Activated CD4-positive, CD25-positive, alpha-beta regulatory T cell treated with anti-CD3 and anti-CD28 coated beads, Interleukin-2, amount 50 U/mL, for 24 hours (primary cell): ENCODE measurements at places on chromosomes 5 and 9.

- no peak for ATAC-seq
These were observed 1930.5 kb downstream of the EFNA5 start for GRCh38 chr5:105740242-105740641.

- ATAC-seq: no peak
These were observed 12.8 kb downstream of the MTREX start for GRCh38 chr5:55320571-55320970.

DNA sequence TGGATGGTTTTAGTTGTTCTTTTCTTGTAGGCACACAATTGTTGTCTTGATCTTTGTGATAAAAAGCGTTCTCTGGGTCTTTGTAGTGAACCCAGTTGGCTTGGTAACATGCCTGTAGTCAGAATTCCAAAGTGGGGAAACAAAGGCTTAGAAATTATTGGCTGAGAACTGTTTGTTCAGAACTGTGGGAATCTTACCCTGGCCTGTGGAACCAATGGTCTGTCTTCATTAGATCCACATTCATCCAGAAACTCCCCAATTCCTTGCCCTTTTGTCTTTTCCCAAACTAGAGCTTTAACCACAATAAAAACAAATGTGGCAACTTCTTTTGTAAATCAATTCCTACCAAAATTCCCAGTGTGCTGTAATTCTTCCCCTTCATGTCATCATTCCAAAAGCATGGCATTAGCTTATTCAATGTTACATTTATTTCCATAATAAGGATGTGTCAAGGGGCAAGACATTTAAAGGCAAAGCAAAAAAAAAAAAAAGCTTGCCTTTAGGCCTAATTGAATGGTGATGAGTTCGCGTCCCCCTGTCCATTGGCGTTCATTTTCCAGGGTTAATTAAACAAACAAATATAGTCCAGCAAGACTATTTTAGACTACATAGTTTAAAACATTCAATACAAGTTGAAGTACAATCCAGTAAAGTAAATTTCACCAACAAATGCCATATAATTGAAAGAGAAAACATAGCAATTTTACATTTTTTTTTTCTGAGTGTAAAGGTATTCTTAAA lies 249.8 kb upstream of the ZNF608 start:
- no peak for ATAC-seq

- ATAC-seq: no peak
These were observed 77.8 kb downstream of the RALGPS1 start for GRCh38 chr9:126992427-126992826.

DNA sequence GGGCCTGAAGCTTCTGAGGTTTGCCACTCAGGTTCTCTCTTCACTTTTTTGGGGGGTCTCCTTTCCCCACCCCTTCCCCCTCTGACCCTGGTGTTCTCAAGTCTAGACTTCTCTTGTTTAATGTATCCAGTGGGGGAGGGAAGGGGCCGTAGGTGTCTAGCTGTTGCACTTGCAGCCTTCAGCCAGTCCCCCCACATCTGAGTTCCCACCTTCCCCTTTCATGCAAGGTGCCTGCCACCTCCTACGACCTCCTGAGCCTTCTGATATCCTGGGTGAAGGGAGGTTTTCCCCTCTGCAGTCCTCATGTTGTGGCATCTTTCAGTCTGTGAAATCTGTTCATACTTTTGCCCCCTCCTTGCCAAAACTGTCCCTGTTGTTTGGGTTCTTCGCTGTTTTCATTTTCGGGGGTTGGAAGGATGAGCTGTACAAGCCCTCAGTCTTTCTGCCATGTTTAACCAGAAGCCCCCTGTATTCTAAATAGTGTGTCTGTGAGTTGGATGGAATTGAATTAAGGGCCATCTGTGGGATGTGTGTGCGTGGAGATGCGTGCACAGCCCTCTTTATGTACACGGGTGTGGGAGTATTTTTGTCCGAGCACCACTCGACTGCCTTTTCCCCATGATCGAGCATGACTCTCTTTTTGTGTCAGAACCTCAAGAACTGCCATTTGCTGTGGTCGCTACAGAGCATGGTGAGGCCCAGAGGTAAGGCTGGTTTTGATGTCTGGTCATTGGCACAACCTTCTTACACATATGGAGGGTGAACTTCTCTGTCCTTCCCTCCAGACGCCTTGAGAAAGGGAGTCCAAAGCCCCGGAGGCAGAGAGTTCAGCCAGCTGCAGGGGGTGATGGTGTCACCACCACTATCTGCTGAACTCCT lies 23.6 kb downstream of the PRRC2B start:
- peak; percentile 32 for ATAC-seq

DNA sequence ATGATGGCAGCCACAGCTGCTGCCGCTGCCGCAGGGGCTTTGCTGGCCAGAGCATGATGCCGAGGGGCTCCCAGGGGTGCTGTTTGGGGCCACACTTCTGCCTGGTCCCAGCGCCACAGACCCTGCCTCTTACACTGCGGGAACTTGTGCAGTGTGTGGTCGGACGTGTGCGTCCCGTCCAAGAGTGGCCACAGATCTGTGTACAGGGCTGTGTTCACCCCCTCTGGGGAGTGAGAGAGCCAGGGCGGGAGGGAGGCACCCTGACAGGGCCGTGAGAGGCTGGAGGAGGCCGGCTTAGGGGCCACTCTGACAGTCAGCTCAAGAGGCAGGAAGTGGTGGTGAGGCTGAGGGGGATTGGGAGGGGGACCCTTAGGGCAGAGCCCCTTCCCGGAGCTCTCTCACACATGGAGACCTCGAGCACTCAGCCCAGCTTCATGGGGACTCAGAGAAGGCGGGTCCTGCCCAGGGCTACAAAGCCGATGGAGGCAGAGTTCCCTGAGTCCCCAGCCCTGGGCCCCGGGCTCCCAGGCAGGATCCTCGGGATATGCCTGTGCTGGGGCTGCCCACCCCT lies 13.1 kb upstream of the CARD19 start:
- peak; percentile 27 for ATAC-seq

- no peak for ATAC-seq
These were observed 132.8 kb upstream of the CDKN2B start for GRCh38 chr9:22141908-22142307.

- no peak for ATAC-seq
These were observed 41.3 kb upstream of the ZSWIM6 start for GRCh38 chr5:61290791-61291210.

DNA sequence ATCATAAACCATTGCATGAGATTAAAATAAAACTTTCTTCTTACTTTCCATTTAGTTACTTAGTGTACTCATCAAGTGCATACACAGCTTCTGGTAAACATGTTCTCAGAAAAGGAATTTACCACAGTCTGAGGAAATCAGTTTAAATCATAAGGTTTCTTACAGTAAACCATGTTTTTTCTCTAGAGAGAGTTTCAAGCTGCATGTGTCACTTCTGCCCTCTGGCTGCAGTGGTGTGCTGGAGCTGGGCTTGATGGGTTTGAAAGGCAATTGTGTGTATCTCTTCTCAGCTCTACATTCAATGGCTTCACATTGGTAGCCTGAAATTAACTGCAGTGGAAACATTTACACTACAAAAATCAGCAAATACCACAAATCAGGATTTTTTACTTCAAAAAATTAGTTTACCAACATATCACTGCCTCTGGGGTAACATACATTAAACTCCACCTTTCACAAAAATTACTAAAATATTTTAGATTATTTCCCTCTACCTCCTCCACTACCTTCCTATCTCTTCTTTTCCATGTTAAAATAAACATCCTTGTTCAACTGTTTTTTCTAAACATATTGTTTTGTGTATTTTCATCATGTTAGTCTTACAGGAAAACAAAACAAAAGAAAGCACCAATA lies 414.3 kb downstream of the ANXA1 start:
- no peak for ATAC-seq

GRCh38 chr9:12185856-12186255 lies 507.3 kb upstream of the TYRP1 start:
- no peak for ATAC-seq

GRCh38 chr5:2200261-2200950 lies 317.7 kb upstream of the IRX4 start:
- no peak for ATAC-seq

- peak; percentile 39 for ATAC-seq
These were observed 140.9 kb downstream of the NR3C1 start for GRCh38 chr5:143262393-143263174.

DNA sequence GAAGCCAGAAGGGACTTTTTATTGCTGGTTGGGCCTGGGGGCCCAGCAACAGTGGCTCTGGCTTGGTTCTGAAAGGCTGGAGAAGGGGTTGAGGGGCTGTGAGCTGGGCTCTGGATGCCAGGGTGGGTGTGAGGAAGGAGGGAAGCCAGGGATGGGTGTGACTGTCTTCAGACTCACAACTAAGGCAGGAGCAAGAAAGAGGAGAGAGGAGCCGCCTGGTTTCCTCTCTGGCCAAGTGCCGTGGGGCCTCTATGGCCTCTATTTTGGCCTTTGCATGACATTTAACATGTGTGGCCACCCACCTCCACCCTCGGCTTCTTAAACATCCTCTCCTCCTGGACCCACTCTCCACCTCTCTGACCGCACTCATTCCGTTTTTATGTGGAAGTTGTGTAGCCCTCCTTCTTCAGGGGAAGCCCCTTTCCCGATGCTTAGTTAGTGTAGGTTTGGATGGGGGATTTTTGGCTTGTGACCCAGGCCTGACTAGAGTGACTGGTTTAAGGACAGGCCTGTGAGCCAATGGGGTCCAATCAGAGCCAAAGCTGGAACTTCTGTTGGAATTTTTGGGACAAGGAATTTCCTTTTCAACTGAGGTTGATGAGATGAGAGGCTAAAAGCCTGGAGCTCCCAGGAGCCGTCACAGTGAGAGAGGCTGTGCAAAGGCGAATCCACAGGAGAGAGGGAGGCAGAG lies 517.8 kb downstream of the CCDC171 start:
- no peak for ATAC-seq

GRCh38 chr9:14500705-14501104 lies 186.8 kb upstream of the NFIB start:
- ATAC-seq: no peak

GRCh38 chr5:139461176-139461575 lies 1.4 kb downstream of the ECSCR start:
- ATAC-seq: no peak

GRCh38 chr5:148984345-148984744 lies 78.5 kb downstream of the SH3TC2 start:
- no peak for ATAC-seq

DNA sequence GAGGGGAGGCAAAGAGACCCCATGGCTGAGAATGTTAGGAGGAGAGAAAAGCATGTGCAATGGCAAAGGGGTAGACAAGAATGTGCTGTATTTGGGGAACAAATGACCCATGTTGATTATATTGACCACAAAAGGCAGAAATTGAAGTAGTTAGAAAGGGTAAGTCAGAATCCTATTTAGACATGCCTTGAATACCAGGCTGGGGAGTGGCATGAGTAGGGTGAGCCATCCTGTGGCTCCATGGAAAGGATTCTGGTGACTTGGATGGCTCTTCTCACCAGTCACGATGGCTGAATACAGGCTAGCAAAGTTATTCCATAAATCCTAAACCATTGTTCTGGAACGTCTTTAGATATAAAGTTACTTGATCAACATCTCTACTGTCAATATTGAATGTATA lies 73.4 kb upstream of the MEF2C start:
- no peak for ATAC-seq

GRCh38 chr5:71483355-71483754 lies 27.9 kb downstream of the BDP1 start:
- ATAC-seq: no peak

DNA sequence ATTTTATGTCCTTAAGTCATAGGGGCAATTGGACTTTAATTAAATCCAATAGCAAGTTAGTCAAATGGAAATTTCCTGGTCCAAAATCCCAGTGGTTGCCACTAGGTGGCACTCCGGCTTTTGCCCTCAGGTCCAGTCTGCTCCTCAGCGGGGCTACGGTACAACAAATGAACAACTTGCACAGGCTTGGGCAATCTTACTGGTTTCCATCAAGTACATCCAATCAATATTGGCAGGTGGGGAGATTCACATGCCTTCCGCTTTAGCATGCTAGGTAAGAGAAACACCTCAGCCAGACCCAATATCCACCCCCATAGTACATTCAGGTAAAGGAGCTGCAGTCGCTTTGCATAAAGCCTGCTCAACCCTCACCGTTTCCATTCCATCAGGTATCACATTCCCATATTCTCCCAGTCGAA lies 6.3 kb upstream of the MXD3 start:
- ATAC-seq: peak; percentile 78

- no peak for ATAC-seq
These were observed 4.4 kb upstream of the TENT4A start for GRCh38 chr5:6708814-6709213.

DNA sequence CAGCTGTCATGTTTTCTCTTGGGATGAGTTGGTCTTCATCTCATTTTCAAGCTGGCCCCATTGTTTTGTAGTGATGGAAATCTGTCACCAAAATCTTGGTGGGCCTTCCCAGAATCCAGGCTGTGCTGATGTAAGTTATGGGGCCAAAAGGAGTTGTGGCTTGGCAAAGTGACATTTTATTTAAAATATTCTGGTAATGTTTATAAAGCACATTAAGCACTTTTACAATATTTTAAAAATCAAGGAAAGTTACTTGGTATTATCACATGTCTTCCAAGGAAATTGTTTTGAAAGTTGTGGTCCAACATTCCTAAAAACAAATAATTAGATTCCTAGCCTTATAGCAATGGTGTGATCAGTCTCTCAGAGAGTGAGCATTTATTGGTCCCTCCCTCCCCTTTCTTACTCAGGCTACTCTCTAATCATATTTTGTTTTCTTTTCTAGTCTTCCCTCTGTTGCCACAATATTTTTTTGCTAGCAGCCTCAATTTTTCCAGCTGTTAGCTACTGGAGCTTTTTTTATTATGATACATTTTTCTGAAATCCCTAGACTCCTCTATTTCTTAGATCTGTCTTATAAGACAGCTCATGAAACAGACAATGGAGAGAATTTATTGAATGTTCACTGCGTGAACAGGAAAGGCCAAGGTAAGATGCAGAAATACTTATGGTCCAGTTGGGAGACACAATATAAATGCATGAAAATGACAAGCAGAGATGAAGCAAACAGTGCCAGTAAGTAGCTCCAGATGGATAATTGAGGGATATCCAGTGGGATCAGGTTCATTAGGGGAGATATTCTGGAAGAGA lies 408.1 kb upstream of the ZNF608 start:
- no peak for ATAC-seq

GRCh38 chr5:11497651-11498050 lies 406.6 kb downstream of the CTNND2 start:
- no peak for ATAC-seq

GRCh38 chr9:123326662-123327093 lies 29.3 kb upstream of the CRB2 start:
- ATAC-seq: no peak

DNA sequence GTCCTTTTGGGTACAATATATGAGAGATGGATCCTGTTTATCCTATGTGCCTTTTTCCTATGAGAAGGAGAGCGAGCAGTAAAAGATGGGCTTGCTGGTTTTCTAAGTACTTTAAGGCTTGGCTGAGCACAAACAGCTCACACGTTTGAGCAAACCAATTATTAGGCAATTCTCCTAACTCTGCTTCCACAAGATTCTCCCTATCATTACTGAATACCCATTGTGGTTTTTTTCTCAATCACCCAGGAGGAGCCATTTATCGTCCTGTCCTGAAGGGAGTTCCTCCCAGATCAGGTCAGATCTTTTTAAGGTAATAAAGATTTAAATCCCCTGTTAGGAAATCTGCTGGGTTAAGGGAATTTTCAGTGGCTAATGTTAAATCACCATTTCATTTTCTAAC lies 19.4 kb upstream of the C1QTNF3 start:
- no peak for ATAC-seq
